ENCODE measurements at places on chromosomes 3 and 15.

DNA sequence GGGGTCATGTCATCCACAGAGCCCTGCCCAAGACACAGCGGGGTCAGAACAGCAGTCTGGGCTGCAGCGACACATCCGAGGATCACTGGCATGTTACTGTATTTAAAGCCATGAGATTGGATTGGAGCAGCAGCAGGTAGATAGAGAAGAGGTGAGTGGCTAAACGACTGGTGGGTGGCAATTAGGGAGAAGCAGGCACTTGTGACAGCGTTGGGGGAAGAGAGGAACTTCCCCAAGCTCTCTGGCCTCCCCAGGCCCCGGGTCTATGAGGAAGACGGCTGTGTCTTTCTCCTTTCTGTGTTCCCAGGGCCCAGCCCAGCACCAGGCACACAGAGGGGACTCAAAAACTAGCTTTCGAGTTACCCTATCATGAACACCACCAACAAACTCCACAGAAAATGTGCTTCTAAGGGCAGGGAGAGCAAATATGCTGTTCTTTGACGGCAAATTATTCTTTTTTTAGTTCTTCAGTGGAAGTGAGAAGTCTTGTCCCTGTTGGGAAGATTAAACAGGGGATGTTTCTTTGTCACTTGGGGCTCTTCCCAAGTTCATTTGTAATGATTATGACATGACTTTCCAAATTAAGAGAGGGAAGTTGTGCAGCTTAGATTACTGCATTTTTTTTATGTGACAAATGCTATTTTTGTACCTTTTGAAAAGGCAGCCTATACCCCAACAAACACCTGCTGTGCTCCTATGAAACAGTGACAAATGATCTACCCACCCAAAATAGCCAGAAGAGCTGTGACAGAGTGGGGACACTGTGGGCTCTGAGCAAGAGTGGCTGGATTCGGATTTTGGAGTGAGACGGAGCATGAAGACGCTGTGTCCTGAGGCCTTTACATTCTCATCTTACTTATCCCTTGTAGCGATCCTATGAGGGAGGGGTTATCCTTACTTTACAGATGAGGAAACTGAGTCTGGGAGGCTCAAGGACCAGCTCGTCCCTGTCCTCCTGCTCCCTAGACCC is 7.2 kb upstream of the SYNM start:
- DNase-seq: no peak

- no peak for DNase-seq
Observed at GRCh38 chr3:10292505-10293419, at the start of gene GHRL. Gene GHRL (minus strand): TSS chr3:10292947. CDS start chr3:10290180, 2,767 bp downstream.

GRCh38 chr3:120148187-120148949 is 54.1 kb upstream of the GSK3B start:
- no peak for DNase-seq

DNA sequence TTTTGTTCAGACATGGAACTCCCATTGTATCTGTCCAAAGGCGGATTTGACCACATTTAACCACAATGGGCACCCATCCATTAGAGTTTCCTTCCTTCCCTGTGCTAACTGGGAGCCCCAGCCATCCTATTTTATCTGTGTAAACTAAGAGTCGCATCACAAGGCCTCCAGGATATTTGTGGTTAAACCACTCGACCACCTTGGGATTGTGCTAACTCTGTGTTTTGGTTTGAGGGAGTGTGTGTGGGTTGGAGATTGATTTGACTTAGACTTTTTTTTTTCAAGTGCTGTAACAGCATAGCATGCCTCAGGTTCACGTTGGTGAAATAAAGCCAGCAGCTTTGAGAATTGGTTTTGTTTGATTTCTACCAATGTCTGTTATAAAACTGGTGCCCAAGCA is 100.4 kb upstream of the TP63 start:
- DNase-seq: no peak

All from stimulated activated naive CD8-positive, alpha-beta T cell treated with anti-CD3 and anti-CD28 coated beads, Interleukin-15, amount 100 ng/mL, for 72 hours (primary cell).